ENCODE measurements at places on chromosomes 7 and 10.

DNA sequence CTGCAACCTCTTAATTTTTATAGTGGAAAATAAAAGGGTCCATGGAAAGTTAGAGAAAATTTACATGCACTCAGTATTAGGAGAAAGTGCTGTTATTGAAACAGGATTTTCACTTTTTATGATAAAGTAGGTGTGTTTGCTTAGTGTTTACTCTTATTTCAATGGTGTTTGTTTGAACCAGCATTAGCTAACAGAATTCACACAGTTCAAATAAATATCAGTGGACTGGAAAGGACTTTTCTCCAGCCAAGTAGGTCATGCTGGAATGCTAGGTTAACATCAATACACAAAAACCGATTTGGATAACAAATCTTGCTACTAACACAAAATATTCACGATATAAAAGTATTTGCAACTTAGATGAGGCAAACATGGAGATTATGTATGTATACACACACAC is 49.4 kb upstream of the BET1 start:
- DNase-seq = no peak

DNA sequence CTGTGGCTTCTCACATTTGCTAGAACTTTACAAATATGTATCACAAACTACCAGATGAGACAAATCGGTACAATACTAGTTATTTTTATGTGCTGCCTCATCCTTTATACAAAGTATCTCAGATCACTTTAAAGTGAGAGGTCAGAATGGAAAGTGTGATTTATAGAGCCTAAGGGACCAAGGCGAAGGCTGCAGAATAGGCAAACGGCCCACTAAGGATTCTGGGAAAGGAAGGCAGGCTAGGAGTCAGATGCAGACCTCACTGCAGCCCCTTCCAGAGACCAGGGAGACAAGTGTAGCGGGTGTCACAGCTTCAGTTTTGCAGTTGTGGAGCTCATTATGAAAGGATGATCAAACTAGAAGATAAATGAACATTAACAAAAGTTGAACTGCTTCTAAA is 190.6 kb downstream of the HIBADH start:
- DNase-seq = no peak

DNA sequence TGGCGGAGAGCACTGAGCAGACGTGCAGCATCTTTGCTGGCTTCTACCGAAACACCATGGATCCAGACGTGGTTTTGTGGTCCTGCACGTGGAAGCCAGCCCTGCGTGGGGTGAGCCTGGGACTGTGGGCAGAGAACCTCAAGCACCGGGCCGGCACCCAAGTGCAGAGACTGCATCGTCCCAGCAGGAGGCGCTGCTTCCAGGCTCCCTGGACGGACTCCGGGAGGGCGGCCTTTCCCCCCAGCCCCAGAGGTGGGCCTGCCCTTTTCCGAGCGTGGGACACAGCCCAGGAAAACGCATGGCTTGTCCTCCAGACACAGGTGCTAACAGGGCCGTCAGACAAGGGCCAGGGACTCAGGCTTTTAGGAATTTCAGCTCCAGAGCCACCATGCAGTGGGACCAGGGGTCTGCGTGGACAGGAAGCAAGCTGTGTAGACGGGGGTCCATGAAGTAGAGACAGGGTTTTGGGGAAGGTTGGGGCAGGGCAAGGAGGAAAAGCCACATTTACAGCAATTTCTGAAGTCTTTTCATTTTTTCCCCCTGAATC is 303.9 kb downstream of the WDR37 start:
- peak; percentile 26 for DNase-seq

GRCh38 chr10:45418849-45419675 is 45.0 kb downstream of the ALOX5 start:
- DNase-seq = peak; percentile 82

GRCh38 chr10:7998831-7999230 is 55.7 kb upstream of the GATA3 start:
- DNase-seq = no peak

DNA sequence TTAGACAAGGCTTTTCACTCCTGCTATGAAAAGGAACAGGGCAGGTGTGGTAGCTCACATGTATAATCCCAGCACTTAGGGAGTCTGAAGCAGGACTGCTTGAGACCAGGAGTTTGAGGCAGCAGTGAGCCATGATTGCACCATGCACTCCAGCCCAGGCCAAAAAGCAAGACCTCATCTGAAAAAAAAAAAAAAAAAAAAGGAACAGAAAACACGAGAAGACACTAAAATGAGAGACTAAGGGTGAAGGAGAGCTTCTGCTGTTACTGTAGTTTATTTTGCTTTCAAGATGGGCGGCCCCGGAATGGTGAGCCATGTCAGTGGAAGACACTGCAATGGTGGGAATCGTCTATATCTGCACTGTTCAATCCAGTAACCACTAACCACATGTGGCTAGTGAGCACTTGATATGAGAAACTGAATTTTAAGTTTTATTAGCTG is 9.9 kb downstream of the PIP4K2A start:
- no peak for DNase-seq

DNA sequence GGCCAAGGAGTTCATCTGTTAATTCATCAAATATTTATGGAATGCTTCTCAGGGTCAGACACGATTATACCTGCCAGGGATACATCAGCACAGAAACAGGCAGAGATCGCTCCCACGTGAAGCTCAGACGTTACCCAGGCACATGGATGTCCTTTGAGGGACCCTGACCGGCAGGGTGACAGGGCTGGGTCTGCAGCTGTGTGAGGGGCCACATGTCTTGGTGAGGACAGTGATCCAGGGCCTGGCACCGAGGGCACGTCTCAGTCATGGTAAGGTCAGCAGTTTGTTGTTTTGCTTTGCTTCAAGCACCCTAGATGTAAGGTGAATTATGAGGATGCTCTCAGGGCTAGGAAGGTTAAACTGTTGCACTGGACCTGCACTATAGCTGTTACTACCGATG is 227.9 kb downstream of the WDR37 start:
- DNase-seq = no peak

DNA sequence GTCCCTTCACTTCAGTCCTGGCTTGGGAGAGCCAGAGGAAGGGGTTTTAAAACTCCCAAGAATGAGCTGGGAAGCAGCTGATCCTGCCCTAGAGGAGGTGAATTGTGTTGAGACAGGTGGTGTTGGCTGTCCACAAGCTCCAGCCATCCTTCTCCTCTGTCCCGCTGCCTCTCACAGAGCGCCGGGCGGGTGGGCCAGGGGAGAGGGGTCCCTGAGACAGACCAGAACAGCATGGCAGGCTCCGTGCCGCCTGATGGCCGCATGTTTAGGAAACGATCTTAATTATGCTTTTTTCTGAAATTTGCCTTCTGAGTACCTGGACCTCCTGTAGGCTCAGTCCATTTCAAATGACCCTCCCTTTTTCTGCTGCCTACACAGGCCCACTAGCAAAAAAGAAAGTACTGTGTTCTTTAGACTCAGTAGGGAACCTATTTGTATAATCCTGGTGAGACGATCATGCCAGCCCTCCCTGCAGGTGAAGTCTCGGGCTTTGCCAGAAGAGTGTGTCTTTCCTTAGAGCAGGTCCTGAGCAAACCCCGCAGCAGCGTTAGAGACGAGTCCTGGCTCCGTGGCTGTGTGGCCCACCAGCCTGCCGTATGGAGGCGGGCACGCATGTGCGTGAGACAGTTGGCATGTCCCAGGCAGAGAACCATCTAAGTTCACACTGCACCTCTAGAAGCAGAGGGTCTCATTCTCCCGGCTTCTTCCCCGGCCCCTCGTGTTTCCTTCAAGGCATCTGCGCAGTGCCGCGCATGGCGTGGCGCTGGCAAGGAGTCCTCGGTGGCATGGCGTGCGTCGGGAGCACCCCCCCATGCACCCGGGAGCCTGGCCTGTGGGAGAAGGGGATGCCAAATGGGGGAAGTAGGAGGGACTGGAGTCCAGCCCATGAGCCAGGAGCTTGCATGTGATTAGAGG is 26.3 kb upstream of the PWWP2B start:
- DNase-seq = no peak

DNA sequence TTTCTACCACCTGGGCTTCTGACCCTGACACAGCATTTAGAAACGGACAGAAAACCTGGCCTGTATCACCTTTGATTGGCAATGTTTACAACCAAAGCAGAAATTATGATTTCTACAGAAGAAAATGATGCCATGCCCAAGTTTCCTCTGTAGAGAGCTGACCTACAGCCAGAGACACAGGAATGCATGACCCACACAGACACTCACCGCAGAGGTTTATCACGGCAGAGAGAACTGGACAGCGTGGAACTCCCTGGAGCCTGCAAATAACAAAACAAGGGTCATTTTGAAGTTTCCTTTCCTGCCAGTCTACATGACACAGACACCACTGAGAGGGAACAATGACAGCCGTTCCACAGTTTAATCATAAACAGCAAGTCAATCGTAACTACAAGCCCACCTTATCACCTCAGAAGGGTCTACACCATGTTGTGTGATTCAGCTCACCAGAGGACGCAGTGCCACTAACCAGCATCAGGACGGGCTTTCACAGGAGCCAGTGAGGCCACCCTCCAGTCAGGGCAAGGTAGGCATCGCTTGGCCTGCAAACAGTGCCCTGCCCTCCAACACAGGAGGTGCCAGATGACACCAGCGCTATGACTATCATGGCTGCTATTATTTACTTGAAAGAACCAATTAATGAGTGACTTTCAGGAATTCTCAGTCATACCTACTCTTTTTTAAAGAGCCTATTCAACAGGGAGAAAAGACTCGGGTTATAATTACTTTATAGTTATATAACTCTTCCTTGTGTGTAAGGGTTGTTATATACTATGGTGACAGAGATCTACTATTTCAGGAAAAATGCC is 139.9 kb downstream of the TNS3 start:
- no peak for DNase-seq

DNA sequence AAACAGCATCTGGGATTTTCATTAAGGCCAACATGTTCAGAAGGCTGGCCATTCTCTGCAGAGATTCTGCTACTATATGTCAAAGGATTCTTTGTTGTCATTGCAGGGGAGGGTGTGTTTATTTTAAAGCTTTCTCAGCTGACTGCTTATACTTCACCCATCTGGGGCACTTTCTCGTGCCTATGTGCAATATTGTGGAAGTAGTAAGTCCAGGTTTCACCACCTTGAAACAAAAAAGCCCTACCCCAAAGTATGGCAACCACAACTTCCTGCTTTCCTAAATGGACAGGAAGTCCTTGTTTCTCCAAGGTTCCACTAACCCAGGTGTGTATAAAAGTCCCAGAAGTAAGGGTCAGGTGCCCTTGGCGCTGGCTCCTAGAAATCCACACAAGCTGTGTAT is 58.7 kb upstream of the COL1A2 start:
- DNase-seq = no peak

DNA sequence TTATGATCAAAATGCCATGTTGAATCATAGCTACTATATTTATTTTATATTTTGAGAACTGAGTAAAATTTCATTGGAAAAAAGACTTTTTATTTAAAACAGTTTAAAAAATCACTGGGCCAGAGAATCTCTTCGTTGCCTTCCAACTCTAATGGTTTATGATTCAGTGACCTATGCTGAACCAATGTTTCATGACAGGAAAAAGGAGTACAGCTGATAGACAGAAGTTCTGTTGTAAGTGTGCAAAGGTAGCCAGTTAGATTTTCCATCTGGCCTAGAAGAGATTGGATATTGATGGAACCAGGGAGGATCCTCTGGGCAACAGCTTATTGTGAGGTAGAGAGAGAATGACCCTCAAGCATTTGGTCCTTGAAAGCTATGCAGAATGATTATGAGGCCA is 745.8 kb downstream of the SUGCT start:
- no peak for DNase-seq

GRCh38 chr10:976316-976715 is 11.9 kb upstream of the GTPBP4 start:
- DNase-seq = no peak

DNA sequence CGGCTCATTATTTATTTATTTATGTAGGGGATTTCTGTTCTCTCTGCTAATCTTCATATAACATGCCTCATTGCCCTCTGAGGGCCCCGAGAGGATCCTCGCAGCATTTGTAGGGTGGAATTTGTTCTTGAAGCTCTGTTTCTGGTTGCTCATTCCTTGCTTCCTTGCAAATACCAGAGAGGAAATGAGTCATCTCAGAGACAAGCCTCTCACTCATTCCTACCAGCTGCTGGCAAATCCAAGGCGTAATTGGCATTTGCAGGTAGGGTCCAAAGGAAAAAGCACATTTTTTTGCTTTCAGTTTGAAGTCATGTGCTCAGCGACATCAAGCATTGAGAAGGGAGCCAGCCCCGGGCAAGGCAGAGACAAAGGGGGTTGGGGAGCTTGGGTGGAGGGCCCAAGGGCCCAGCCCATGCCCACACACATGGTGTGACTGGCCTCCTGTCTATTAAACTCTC is 501.6 kb downstream of the GALNT17 start:
- no peak for DNase-seq

DNA sequence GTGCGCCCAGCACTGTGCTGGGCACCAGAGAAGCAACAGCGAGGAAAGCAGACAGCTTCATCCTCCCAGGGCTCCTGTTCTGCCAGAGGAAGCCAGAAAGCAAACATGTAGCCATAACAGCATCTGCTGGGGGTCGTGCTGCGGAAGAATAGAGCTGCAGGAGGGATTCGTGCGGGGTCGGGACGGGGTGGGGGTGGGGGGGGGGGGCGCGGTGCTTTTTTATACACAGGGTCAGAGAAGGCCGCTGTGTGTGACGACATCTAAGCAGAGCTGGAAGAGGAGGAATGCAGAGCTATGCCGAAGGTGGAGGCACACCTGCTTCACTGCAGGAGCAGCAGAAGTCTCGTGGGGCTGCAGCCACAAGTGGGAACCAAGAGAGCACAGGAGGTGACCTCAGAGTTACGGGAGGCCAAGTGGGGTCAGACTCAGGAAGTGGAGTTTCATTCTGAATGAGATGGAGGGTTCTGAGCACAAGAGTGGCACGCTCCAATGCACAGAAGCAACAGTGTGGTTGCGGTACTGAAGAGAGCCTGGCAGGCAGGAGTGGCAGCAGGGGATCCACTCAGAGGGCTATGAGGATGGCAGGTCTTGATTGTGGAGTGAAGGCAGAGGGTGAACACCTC is 11.1 kb downstream of the PKD1L1 start:
- no peak for DNase-seq

DNA sequence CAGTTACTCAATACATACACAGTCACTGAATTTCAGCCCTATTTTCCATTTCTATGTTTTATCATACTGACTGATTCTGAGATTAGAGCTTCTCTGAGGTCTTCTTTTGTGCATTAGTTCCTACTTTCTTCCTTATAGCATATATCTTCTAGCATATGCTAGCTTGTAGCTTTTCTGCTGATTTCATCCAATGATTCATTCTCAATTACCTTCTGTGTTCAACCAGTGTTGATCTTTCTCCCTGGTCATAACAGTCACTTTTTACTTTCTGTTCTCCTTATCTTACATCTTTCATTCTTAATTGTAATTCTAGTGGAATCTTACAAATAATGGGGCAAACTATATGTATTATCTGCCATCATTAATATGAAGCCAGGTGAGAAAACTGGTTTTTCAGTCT is 159.5 kb upstream of the HGF start:
- no peak for DNase-seq

- no peak for DNase-seq
Observed at GRCh38 chr7:27605689-27606269, 56.9 kb downstream of the HIBADH start.

GRCh38 chr7:131046246-131046645 is 281.4 kb upstream of the MKLN1 start:
- no peak for DNase-seq

Data from SK-N-DZ (cell line).